ENCODE measurements at places on chromosomes 16 and 17. TPM values are rescaled to one million over a fixed set of nuclear protein-coding genes. Genes with fewer than 3 reads are reported as not detected.

The SCARF1 gene
- 3.9 TPM for total RNA-seq

The TMIGD1 gene
- total RNA-seq: not detected

The TPSAB1 gene
- not detected for total RNA-seq

The NMT1 gene
- total RNA-seq: 27.9 TPM

The GAST gene
- not detected for total RNA-seq

DNA sequence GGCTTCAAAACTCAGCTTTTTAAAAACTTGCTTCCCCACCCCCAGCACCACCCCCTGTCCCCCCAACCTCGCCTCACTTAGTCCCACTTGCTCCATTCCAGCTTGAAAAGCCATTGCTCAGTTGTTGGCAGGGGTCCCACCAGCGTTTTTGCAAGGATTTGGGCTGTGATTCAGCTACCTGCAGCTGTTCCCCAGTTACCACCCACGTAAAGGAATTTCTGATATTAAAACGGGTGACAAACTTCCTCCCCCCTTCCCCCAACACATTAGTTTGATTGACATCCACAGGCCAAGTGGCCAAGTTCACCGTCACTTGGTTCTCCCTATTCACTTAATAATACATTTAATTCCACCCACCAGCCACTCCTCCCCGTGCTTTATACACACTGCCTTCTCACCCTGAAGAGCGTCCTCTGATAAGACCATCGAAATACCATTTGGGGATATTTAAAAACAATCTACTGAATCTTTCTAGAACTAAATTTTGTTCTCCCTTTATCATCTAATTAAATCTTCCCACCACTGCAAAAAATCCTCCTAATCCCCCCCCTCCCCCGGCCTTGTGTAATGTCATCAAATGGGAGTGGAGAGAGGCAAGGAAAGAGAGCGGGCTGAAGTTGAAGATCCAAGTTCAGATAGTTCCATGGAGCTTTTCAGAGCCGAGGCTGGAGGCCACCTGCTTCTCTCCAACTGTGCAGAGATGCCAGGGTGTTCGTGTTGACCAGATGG is 55.1 kb downstream of the SOX9 start:
- DNase-seq: no peak

The YPEL3 gene
- 21.1 TPM for total RNA-seq
